ENCODE measurements at places on chromosomes 5 and 9.

DNA sequence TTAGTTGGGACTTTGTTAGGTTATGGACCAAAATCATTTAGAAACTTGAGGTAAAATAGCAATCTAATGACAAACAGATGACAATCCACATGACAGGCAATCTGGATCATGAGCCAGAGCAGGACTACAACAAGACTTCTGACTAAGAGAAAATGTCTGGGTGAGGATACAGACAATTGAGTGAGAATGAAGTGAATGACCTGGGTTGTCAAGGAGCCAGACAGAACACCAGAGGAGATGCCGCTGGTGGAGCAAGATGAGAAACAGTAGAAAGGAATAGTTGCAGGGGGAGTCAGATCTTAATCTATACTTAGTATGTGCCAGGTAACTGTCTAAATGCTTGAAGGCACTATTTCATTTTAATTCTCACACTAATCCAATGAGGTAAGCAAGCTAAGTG is 277.8 kb downstream of the PRELID2 start:
- no peak for DNase-seq

DNA sequence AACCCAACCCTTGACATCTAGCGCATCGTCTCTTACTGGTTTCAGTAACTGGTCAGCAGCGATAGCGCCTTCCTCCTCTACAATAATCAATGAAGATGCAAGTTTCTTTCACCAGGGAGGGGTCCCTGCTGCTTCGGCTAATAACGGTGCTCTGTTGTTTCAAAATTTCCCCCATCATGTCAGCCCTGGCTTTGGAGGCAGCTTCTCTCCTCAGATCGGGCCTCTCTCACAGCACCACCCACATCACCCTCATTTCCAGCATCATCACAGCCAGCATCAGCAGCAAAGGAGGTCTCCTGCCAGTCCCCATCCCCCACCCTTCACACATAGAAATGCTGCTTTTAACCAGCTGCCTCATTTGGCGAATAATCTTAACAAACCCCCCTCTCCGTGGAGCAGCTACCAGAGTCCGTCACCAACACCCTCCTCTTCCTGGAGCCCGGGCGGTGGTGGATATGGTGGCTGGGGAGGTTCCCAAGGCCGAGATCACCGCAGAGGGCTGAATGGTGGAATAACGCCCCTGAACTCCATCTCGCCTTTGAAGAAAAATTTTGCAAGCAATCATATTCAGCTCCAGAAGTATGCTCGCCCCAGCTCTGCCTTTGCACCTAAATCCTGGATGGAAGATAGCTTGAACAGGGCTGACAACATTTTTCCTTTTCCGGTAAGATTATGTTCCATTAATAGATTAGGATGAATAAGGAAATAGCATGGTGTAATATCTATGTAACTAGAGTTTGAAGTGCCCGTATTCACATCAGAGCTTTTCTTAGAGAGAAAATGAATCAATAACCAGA is 2.2 kb downstream of the CPEB4 start:
- peak; percentile 14 for DNase-seq

DNA sequence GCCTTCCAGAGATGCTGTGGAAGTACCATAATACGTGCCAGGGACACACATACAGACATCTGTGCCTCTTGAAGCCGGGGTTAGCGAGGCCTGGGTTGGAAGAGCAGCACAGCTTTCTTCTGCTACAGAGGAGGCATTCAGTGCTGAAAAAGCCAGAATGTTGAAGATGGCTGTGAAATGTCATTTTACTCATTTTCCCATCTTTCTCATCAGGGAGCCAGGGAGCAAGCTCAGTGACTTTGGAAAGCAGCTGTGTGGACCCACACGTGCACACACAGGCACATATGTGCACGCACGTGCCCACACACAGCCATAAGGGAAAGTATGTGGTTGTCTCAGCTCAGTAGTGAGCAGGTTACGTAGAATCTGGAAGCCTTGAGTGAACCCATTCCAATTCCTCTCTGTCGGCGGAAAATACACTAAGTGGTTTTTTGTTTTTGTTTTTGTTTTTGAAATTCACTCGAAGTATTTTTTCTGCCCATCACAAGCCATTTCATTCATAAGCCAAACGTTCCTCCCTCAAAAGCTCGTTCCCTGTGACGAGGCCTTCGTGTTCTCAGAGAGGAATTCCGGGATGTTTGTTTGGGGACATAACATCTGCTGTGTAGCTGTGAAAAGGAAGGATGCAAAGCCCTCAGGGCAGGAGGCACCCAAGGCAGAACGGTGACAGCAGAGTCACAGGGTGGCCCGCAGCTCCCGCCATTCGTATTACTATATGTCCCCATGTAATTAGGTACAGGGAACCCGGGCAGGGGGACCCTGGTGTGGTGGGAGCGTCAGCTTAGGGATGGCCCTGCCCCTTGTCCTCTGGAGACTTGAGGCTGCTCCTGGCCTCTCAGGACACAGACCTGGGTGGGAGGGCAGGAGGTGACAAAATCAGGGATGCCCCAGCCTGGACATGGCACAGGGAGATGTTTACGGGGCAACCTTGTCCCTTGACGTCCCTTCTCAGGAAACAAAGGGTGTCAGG is 29.0 kb upstream of the ANKRD33B start:
- no peak for DNase-seq

DNA sequence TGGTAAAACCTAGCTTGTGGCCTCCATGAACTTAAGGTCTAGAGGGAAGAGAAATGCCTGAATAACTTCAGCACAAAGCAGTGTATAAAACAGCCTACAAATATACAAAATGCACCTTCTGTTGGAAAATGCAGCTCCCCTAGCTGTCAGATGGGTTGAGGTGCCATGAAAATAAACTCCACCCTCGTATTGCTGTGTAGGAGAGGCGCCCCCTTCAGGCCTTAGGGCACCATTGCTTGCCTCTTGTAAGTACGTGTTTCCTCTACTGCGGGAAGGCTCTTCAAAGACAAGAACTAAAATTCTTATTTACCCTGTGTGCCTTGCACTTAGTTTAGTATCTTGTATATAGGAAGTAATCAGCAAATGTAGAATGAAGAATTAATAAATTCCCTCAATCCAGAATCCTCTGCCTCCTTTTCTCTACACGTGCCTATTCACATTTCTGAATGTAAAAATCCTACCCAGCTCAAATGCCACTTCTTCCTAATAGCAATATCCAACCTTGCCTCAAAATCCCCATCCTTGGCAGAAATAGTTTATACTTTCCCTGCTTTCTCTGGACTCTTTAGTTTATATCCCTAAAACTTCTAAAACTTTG is 393.7 kb upstream of the PDE4D start:
- DNase-seq = no peak

DNA sequence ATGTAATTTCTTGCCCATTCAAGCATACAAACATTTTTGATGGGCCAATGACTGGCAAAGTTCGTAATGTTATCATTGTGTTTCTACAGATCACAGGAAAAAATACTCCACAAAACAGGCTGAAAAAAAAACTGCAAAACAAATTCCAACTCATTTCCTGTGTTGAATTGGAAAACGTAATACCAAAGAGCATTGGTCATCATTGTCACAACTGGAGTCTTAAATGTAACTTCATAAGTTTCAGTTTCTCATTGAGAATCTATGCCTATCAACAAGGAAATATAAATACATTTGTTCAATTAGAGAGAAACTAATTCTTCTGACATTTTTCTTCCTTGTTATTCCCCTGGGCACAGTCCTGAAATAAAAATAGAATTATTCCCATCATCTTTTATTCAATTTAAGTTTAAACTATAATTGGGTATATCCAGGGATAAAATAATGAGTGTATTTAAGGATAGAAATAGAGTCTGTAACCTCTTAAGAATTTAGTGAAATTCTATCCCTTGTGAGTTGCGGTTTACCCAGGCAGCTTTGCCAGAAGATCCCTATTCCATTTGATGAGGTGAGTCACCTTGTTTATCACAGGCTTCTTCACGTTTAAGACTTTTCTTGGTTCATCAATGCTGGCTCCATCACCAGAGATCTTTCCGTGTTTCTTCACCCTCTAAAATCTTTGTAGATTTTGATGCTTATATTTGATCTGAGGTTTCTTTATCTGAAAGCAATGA is 112.7 kb upstream of the ITGA1 start:
- no peak for DNase-seq

GRCh38 chr5:96870094-96871026 is 5.9 kb upstream of the ERAP2 start:
- no peak for DNase-seq

GRCh38 chr9:133235549-133236222 is 26.6 kb upstream of the OBP2B start:
- no peak for DNase-seq

DNA sequence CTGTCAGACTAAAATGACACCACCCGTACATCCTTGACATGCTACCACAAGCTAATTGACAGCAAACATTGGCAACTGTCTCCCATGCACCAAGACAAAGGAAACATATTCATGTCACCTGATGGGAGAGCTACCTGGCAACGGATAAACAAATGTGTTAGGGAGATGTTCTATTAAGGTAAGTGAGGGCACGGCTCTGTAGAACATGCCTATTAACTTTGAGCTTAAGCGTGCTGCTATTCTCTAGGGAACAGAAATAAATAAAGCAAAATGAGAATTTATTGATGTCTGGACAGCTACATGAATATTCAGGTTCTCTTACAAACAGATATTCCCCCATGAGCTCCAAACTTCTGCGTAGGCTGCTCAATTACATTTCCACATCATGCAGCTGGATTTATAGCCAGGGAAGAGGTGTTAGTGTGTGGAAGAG is 361.4 kb upstream of the RFX3 start:
- DNase-seq = peak; percentile 37

GRCh38 chr5:157563373-157563928 is 12.1 kb downstream of the ADAM19 start:
- DNase-seq = no peak

DNA sequence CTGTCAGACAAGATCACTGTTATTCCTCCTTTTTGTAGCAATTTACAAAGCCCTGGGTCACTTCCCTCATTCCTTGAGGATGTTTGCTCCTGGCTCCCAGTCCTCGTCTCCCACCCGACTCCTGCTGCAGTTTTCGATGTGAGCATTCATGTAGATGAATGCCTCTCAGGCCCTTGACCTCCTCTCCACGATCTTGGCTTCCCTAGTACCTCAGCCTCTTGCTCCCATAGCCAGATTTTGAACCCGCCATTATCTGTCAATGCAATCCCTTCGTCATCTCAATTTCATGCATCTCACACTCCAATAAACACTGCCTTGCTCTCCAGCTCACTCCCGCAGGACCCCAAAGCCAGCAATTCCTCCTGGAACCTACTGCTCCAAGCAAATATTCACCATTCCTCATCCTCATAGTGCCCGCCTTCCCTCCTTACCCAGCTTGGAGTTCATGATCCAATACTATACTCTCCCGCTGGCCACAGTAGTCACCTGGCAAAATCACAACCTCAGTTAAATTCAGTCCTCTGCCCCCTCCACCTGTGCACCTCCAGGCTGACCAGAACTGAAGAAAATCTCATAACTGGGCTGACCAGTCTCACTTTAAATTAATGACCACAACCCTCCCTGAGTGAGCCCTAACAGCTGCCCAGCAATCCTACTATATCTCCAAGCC is 35.1 kb upstream of the JADE2 start:
- no peak for DNase-seq

DNA sequence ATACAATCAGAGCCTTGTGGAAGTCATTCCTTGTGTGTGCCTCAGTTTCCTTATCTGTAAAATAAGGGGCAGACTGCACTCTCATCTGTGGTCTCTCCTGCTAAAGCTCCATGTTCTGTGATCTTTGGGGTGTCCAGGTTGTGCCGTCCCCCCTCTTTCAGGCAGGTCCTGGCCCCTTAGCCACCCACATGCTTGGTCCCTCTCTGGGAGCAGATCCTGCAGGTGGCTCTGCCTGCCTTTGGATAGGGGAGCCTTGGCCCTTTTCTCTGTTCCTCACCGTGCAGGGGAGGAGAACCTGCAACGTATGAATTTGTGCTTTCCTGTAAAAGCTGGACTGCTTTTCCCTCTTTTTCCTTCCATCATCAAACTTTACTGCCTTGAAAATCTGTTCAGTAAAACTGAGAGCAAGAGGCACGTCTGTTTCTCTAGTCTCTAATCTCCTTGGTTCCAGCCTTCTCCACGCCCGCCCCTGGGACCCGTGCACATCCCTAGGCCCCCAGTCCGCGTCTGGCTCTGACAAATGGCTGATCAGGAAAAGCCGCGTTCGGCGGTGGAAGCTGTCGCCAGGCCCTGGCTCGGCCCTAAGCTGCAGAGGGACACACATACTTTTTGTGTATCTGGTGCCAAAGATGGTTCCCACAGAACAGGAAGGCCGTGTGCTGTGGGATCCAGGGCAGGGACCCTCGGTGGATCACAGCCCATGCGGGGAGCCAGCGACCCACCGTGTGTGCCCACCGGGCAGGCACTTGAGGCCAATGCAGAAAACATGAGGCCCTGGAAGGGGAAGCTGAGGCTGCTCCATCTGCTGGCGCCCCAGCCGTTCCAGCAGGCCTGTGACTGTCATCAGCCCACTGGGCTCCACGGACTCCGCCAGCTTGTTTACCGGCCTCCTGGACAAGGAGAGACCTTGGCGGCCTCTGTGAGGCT is 43.4 kb upstream of the COL5A1 start:
- DNase-seq = no peak

Measured in NCI-H1092 (cell line).